ENCODE measurements at places on chromosomes 4 and X.

GRCh38 chr4:141339966-141340365 lies 119.3 kb downstream of the ZNF330 start:
- no peak for DNase-seq

GRCh38 chr4:30714408-30715031 lies 5.6 kb upstream of the PCDH7 start:
- DNase-seq, result no peak

- no peak for DNase-seq
Observed at GRCh38 chrX:44088510-44089144, 115.4 kb upstream of the NDP start.

DNA sequence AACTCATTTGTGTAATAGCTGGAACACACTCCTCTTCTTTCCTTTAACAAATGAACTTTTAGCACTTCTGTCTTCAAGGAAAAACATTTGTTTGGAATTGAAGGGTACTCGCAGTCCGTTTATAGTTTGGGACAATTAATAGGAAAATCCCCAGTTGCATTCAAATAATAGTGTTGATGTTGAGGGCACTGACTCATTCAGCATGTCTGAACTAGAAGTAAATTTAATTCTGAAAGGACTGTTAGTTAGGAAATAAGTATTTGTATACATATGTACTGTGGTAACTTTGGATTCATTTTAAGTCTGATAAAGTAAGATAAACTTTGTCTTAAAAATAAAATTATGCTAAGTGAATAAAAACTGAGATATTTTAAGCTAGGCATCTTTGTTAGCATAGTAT lies 27.2 kb downstream of the FAM199X start:
- no peak for DNase-seq

GRCh38 chrX:57647020-57647419 lies 33.0 kb downstream of the NLRP2B start:
- DNase-seq, result no peak

DNA sequence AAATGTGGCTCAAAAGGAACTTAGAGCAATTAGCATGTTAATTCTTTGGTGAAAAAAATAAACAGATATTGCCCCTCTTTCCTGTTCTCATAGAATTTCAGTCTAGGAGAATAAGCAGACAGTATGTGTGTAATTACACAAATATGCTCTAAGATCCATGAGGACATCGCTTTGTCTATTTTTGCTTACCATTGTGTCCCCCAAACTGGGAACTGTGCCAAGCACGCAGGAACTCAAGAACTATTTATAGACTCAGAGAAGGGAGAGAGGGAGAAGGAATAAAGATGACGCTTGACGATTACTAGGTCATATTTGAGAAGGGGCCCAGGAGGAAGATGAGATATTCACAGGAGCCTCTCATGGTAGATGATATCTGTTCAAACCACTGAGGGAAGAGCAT lies 692.6 kb downstream of the RAB28 start:
- DNase-seq, result no peak

DNA sequence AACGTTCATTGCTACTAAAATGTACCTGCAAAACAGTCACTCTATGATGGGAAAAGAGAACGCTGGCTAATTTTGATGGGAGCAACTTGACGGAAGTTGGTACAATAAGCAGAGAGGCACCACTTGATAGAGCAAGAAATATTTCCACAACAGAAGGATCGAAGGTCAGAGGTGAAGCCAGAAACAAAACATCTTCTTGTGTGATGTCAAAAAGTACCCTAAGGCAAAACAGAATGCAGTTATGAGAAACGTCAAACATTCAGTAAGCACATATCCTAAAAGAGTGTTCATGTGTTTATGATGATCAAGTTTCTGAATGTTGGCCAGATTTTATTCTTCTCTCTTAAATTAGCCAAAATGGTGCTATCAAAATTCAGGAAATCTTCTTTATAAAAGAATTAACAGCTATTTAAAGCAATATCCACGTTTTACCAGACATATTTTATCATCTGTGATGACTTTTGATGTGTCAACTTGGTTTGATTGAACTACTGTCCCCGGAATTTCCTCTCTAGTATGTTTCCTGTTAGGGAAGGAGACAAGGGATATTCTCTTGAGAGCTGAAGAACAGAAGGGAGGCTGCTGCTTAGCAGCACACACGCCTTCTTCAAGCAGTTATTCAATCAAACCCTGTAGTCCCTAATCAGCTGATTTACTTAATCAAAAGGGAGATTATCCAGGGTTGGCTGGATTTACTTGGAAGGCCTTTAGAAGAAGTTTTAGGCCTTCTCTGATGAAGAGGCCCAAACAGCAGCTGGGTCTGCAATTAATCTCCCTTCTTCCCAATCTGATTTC lies 15.7 kb downstream of the AASDH start:
- DNase-seq, result no peak

GRCh38 chr4:184475096-184475461 lies 729 bp upstream of the IRF2 start:
- peak; percentile 59 for DNase-seq

GRCh38 chrX:103792916-103793544 lies 16.4 kb downstream of the PLP1 start:
- no peak for DNase-seq

DNA sequence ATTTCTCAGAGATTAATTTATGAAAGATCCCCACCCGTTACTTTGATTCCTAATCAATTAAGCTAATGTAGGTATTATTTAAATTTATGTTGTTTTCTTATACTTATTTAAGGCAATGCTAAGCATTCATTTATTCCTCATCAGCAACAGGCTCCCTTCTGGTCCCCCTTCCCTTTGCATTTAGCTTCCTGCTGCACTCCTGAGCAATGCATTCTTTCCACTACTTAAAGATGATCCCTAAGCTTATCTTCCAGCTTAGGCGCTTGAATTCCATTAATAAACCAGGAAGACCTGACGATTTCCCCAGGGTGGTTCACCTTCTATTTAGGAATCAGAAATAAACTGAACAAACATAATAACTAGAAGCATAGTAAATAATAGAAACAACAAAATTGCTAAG lies 1003.1 kb downstream of the FSTL5 start:
- no peak for DNase-seq

GRCh38 chr4:102826890-102827673 lies at the start of gene UBE2D3:
Gene UBE2D3 (minus strand): TSS chr4:102827551. CDS start chr4:102826508, 1,043 bp downstream.
- DNase-seq, result peak; percentile 95

- no peak for DNase-seq
Observed at GRCh38 chr4:165204462-165204830, 2.9 kb upstream of the KLHL2 start.

DNA sequence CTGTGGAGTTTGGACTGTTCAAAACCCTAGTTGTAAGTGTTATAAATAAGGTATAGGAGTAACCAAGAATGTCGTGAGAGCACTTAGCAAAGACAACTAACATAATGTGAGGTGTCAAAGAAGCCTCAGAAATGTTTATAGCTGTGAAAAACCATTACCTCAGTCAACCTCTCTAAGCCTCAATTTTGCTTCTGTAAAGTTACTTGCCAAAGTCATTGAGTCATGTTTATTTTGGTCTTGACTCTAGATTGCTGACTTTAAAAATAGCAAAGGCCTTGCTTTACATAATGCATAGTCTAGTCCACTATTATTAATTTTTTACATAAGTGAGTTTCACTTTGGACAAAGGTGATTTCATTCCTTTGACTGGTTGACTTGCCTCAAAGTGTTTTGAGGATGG lies 257.6 kb upstream of the CXXC4 start:
- no peak for DNase-seq
